ENCODE measurements at places on chromosomes 7 and 10. TPM values are rescaled to one million over a fixed set of nuclear protein-coding genes. Genes with fewer than 3 reads are reported as not detected.

Gene NEBL
- 3.1 TPM for total RNA-seq

Gene MAP3K8
- total RNA-seq: 4.0 TPM

Gene ZPBP
- not detected for total RNA-seq

Gene NUTM2D
- 0.81 TPM for total RNA-seq

Gene GHRHR
- 0.27 TPM for total RNA-seq

Gene HMX3
- total RNA-seq: not detected

Gene MACC1
- under 0.01 TPM for total RNA-seq

Gene GNAI1
- total RNA-seq: 21.4 TPM
